ENCODE measurements at places on chromosomes 3 and 15.

GRCh38 chr3:186339180-186339918 is 22.7 kb downstream of the DGKG start:
- no peak for DNase-seq

DNA sequence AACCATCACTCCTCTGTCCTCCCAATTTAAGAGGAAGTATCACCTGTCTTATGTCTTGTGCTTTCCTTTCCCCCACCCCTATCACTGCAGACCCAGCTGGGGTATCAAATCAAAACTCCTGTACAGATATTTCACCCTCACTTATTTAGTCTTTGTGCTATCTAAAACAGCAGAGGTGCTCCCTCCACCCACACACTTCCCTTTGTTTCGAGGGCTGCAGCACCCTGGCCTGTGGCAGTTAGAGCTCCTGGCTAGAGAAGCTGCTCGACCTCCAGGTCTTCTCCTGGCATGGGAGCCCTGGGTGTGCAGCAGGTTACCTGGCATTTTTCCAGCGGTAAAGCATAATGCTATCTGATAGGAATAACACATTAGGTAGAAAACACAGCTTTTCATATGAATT is 181.4 kb upstream of the BCL6 start:
- DNase-seq: no peak

DNA sequence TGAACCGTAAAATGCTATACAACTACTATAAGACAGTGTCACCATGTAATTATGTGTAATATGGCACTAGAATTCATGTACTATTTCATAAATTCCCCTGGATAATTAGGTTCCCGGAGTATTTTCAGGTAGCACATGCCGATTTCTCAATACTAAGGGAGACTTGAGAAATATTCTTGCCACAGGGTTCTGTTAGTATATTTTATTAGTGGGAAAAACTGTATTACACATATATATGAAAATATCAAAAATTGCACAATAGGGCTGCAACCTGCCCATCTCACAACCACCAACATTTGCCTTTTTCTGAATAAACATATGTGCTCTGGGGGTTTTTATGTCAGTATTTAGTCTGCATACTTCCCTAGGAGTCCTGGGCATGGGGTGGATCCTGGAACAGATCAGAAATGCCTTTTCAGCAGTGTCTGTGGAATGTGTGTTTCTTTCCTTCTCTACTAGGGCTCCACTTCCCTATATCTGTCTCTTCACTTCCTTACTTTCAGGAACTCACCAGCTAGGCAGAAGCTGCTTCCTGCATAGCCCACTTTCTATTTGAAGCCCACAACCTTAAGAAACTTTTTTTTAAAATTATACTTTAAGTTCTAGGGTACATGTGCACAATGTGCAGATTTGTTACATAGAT is 87.5 kb downstream of the RPL39L start:
- no peak for DNase-seq

DNA sequence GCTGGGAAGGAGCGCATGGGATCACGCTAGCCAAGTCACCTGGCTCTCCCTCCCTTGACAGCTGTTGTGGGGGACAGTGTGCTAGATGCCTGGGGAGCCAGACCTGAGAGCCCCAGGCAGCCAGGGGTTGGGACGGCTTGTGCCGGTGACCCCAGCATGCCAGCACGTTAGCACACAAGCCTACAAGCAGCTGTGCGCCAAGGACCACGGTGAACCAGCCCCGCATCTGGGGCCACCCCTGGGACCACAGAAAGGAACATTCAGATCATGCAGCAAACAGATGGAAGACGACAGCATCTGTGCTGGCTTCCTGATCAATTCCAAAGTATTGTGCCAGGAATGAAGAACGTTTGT is 64.8 kb downstream of the NTRK3 start:
- DNase-seq: no peak

- no peak for DNase-seq
These were observed 57.9 kb downstream of the SAMMSON start for GRCh38 chr3:70057426-70057825.

- DNase-seq: no peak
These were observed 10.3 kb upstream of the LRRC31 start for GRCh38 chr3:169879845-169880575.

- DNase-seq: no peak
These were observed 62.1 kb downstream of the MOBP start for GRCh38 chr3:39529577-39529976.

Data from NCI-H1092 (cell line).